GM23248 (cell line): ENCODE measurements at places on chromosomes 13 and 19. TPM values are rescaled to one million over a fixed set of nuclear protein-coding genes. Genes with fewer than 3 reads are reported as not detected.

- H3K27ac ChIP-seq, result peak overlapping the region; percentile 73
- no peaks in the 10 kb centered on the region for H3K27me3 ChIP-seq
- peaks cover 33% of the 10 kb centered on the region for H3K4me1 ChIP-seq
Observed at GRCh38 chr13:111209613-111210012, 94.5 kb downstream of the ARHGEF7 start.

GRCh38 chr13:75042807-75043206, 439.2 kb downstream of the TBC1D4 start:
- H3K36me3 ChIP-seq, result no peaks in the 10 kb centered on the region
- no peak overlapping the region for H3K4me3 ChIP-seq
- DNase-seq, result no peak
- peaks cover 17% of the 10 kb centered on the region for H3K27me3 ChIP-seq

DNA sequence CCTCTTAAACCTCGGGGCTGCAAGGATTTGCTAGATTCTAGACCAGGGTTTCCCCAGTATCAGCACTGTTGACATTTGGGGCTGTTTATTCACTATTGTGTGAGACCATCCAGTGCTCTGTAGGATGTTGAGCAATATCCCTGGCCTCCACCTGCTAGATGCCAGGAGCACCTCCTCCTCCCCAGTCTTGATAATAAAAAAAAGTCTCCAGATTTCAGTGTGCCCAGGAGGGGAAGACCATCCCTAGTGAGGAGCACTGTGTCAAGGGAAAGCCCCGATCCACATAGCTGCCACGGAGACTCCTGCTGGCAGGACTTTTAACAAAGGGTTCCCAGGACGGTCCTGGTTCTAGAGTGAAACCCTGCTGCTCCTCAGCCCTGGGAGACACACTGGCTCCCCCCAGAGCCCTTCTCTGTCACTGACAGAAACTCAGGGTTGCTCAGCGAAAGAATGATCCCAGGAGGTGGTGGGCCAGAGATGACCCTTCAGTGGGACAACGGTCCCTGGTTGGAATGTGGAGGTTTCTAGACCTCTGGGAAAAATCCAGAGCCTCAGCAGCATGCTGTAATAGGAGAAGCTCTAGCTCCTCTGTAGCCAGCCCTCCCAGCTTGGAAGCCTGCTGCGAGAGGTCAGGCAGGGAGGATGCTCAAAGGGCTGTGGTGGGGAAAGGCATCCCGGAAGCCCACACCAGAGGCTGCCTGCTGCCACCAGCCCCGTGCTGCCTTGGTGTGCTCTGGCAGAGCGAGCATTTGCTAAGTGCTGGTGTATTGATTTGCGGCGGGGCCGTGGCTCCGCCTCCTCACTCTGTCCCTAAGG, 20.3 kb downstream of the LYL1 start:
- no peak overlapping the region for H3K27ac ChIP-seq
- peak; percentile 63 for DNase-seq
- H3K36me3 ChIP-seq, result peaks cover 38% of the 10 kb centered on the region
- no peaks in the 10 kb centered on the region for H3K27me3 ChIP-seq
- H3K4me3 ChIP-seq, result no peak overlapping the region

KANK2 gene
- total RNA-seq, result 215 and 278 TPM in 2 replicates

DNA sequence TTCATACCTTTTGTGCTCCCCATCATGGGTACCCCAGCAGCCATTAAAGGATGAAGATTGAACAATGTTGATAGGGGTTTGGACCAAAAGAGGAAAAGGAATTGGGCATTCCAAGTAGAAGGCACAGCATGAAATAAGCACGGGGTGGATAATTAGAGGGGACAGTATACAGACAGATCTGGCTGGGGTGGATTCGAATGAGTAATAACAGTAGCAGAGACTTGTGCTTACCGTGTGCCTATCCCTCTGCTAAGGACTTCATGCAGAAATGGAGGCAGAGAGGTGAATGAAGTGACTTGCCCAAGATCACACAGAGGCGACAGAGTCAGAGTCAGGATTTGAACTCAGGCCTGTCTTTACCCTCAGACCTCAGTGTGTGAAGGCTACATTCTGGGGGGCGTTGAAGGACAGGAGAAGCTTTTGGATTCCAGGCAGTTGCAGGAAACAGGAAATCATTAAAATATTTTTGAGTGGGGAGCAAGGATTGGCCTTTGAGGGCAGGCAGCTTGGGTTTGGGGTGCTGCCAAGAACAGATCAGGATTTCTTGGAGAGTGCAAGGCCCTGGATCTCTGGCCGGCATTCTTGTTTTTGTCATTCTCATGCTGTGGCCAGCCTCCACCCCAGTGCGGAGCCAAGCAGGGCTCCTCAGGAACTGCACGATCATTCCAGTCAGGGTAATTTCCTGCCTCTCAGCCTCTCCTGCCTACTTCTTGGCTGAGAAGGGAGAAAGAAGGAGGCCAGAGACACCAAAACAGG, 18.7 kb downstream of the PAF1 start:
- H3K4me1 ChIP-seq, result peaks cover 21% of the 10 kb centered on the region
- H3K27me3 ChIP-seq, result no peaks in the 10 kb centered on the region
- H3K4me3 ChIP-seq, result 0 out of 2 replicates have a peak overlapping the region, but pooled peaks have one; percentile 8
- DNase-seq, result peak; percentile 96

GPR18 gene
- total RNA-seq, result not detected in 2 replicates

DNA sequence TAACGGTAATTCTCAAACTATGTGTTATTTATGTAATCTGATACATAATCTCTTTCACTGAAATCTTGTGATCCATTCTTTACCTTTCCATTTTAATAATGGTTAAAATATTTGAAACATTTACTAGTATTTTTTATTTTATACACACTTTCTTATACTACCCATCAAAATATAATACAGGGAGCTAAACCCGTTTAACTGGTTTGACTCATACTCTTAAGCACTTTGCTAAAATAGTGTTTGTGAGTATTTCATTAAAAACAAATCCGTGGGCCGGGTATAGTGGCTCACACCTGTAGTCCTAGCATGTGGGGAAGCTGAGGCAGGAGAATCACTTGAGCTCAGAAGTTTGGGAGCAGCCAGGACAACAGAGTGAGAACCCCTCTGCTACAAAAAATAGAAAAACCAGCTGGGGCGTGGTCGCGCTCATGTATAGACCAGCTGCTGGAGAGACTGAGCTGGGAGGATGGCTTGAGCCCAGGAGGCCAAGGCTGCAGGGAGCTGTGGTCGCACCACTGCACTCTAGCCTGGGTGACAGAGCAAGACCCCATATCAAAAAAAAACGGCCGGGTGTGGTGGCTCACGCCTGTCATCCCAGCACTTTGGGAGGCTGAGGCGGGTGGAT, 43.8 kb upstream of the DCUN1D2 start:
- peaks cover 9% of the 10 kb centered on the region for H3K36me3 ChIP-seq
- H3K27ac ChIP-seq, result no peak overlapping the region
- no peak for DNase-seq
- H3K4me1 ChIP-seq, result no peaks in the 10 kb centered on the region
- no peaks in the 10 kb centered on the region for H3K27me3 ChIP-seq

- H3K27ac ChIP-seq, result no peak overlapping the region
Observed at GRCh38 chr13:77565635-77566034, 30.1 kb downstream of the SCEL start.

- no peaks in the 10 kb centered on the region for H3K27me3 ChIP-seq
- no peaks in the 10 kb centered on the region for H3K36me3 ChIP-seq
- 0 out of 2 replicates have a peak, but pooled peaks cover 5% of the 10 kb centered on the region for H3K4me1 ChIP-seq
- DNase-seq, result peak; percentile 70
- no peak overlapping the region for H3K4me3 ChIP-seq
Observed at GRCh38 chr19:5345895-5346386, 5.3 kb upstream of the PTPRS start.

DNA sequence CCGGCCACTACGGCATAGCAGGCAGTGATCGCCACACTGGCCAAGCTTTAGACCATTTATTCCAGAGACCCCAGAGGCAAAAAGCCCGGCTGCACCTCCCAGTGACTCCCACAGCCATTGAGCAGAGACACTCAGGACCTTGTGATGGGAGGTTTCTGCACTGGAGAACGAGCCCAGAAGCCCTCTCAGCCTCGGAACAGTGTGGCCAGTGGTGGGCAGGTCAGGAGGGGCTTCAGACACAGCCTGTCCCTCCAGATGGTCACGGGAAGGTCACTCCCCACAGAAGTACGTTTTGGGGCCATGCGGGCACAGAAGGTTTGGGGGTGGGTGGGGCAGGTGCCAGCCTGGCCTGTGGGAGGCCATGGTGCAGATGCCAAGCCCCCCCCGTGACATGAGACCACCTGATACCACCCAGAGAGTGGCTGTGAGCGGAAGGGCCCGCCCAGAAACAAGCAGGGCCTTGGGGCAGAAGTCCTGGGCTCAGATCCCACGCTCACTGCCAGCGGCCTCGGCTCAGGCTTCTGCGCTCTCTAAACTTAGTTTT, 599 bp upstream of the F10 start:
- H3K4me1 ChIP-seq, result no peaks in the 10 kb centered on the region
- H3K27ac ChIP-seq, result no peak overlapping the region
- peak overlapping the region; percentile 53 for H3K4me3 ChIP-seq
- no peaks in the 10 kb centered on the region for H3K36me3 ChIP-seq
- no peak for DNase-seq

TINCR gene
- 1.6 TPM in 1 of 2 replicates, not detected in the other for total RNA-seq

- no peaks in the 10 kb centered on the region for H3K36me3 ChIP-seq
- H3K4me3 ChIP-seq, result peak overlapping the region; percentile 43
- peaks cover 14% of the 10 kb centered on the region; the same call in 1 of the 2 replicates for H3K4me1 ChIP-seq
- no peaks in the 10 kb centered on the region for H3K27me3 ChIP-seq
Observed at GRCh38 chr19:4829001-4829712, 2.4 kb downstream of the TICAM1 start.
